ENCODE measurements at places on chromosomes 7 and 10.

- H3K36me3 ChIP-seq: no peaks in the 10 kb centered on the region
- peaks cover 16% of the 10 kb centered on the region for H3K27me3 ChIP-seq
- H3K4me1 ChIP-seq: peaks cover 9% of the 10 kb centered on the region
- H3K27ac ChIP-seq: no peak overlapping the region
- no peak for DNase-seq
These were observed 74.4 kb downstream of the FAM171A1 start for GRCh38 chr10:15296701-15297100.

GRCh38 chr10:22606164-22606614 lies 108.2 kb downstream of the PIP4K2A start:
- peak overlapping the region; percentile 62 for H3K27ac ChIP-seq
- no peak for DNase-seq
- H3K4me3 ChIP-seq: peak overlapping the region; percentile 64
- H3K27me3 ChIP-seq: no peaks in the 10 kb centered on the region
- H3K4me1 ChIP-seq: peaks cover 58% of the 10 kb centered on the region

GRCh38 chr10:48648172-48648942 lies 36.3 kb upstream of the WDFY4 start:
- no peak overlapping the region for H3K27ac ChIP-seq
- DNase-seq: no peak
- H3K4me1 ChIP-seq: no peaks in the 10 kb centered on the region
- H3K27me3 ChIP-seq: peaks cover 28% of the 10 kb centered on the region
- H3K36me3 ChIP-seq: no peaks in the 10 kb centered on the region
- no peak overlapping the region for H3K4me3 ChIP-seq

DNA sequence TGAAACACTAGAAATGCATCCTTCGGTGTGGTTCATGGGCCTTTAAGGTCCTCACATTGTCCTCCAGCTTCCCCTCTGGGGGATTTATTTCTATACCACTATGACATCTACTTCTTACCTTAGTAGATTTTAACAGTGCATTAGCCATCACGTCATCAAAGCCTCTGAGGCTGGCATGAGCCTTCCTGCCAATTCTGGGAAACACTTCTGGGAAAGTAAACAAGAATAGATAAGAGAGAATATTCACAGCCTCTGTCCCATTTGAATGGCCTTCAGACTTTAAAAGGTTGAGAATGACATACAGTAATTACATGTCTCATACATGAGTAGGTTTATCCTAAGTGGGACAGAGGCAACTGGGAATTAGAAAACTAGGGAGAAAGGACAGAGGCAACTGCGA lies 89.7 kb downstream of the AMPH start:
- no peaks in the 10 kb centered on the region for H3K36me3 ChIP-seq
- H3K27ac ChIP-seq: no peak overlapping the region
- no peaks in the 10 kb centered on the region for H3K4me1 ChIP-seq
- DNase-seq: no peak

- H3K27ac ChIP-seq: no peak overlapping the region
- H3K4me3 ChIP-seq: no peak overlapping the region
- peaks cover 2% of the 10 kb centered on the region for H3K4me1 ChIP-seq
- no peaks in the 10 kb centered on the region for H3K27me3 ChIP-seq
- no peaks in the 10 kb centered on the region for H3K36me3 ChIP-seq
These were observed 48.1 kb downstream of the INSYN2A start for GRCh38 chr10:127148066-127148932.

DNA sequence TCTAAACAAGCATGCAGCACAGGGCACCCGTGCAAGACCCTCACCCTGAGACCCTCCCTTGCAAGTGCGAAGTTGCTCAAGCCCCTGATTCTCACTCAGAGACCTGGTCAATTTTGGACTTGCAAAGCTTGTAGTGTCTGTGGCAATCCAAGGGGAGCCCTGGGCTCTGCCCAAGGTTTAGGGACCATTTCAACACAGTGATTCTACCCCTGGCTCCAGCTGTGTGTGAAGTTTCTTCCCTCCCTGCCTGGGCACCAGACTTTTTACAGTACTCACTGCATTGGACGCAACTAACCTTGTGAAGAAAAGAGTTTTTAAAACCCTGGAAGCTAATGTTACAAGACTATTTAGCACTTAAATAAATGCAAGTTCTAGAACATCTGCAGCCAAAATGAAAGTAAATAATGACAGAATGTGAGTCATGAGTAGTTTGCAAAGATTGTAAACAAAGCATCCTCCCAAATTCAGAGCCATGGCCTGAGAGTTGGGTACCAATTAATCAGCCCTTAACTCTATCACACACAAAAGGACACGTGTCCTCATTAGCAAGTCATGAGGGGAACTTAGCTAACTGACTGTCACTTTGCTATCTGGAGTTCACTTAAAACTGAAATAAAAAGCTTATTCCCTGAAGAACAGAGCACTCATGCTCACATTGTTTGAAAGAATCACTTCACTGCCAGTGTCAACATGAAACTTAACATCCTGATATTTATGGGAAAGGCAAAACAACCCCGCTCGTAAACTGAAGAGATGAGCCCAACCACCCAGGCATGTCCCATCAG lies 48.1 kb downstream of the RGS10 start:
- peak overlapping the region; percentile 80 for H3K27ac ChIP-seq
- DNase-seq: no peak
- H3K27me3 ChIP-seq: no peaks in the 10 kb centered on the region
- peaks cover 27% of the 10 kb centered on the region for H3K36me3 ChIP-seq

GRCh38 chr7:1725199-1725690 lies 55.2 kb downstream of the ELFN1 start:
- H3K36me3 ChIP-seq: no peaks in the 10 kb centered on the region
- no peak overlapping the region for H3K4me3 ChIP-seq
- no peaks in the 10 kb centered on the region for H3K4me1 ChIP-seq
- H3K27me3 ChIP-seq: no peaks in the 10 kb centered on the region

DNA sequence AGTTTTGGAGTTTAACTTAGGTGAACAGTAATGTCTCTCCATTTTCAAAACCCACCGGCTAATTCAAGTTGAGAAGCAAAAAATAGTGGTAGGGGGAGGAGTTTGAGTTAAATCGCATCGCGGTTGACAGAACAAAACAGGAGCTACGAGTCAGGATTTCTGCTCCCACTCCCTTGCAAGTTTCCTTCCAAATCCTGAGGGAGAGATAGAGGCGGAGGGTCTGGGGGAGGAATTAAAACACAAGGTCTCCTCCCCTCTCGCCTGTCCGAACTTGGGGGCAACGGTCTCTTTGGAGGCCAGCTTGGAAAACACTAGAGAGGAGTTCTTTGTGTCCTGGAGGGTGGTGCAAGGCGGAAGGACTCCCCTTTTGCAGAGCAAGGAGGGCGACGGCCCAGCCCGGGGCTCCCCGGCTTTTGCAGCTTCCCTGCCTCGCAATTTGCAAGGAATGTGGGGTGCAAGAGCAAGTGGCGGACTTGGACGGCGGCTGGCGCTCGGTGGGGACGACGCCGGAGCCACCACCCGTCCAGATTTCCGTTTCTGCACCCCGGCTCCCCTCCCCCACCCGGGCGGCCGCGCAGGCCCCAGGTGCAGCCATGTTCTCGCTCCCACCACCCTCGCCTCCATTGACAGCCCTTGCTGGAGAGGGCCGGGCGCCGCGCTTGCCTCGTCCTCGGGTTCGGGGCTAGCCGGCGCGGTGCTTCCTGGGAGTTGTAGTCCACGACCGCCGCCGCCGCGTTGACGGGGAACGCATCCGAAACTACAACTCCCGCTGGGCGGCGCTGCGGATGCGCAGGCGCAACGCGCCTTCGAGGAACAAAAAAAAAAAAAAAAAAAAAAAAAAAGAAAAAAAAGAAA lies 454 bp upstream of the GTF2I start:
- DNase-seq: peak; percentile 98
- H3K4me3 ChIP-seq: peak overlapping the region; percentile 92
- peaks cover 47% of the 10 kb centered on the region for H3K4me1 ChIP-seq
- no peaks in the 10 kb centered on the region for H3K27me3 ChIP-seq

- H3K27me3 ChIP-seq: peaks cover 27% of the 10 kb centered on the region
- peaks cover 18% of the 10 kb centered on the region for H3K36me3 ChIP-seq
These were observed 76.9 kb downstream of the ELMO1 start for GRCh38 chr7:37371755-37372154.

Measured in T-helper 2 cell treated with Interferon-gamma antibody and Interleukin-4, amounts not matched to agents 5 μg/mL and 100 μg/mL, for 36 hours (primary cell).